CD4-positive, alpha-beta T cell treated with Interleukin-6 at 100 ng/mL for 8 hours (primary cell): ENCODE measurements at places on chromosomes 4 and X.

DNA sequence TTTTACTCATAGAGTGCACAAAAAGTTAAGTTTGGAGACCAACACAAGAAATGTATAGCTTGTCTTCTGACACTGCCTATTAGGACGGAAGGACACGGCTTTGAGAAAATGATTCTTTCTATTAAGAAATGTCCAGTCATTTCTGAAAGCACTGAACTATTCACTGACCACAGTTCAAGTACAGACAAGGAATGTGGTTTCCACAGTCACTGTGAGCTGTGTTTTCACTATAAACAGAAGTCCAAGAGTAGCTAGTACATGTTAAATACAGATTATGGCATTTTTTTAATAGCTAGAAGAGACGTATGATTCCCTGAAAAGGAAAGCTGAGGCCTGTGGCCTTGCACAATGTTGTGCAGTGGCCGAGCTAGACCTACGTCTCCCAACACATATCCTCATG lies 115.1 kb upstream of the GPM6A start:
- no peak for DNase-seq

DNA sequence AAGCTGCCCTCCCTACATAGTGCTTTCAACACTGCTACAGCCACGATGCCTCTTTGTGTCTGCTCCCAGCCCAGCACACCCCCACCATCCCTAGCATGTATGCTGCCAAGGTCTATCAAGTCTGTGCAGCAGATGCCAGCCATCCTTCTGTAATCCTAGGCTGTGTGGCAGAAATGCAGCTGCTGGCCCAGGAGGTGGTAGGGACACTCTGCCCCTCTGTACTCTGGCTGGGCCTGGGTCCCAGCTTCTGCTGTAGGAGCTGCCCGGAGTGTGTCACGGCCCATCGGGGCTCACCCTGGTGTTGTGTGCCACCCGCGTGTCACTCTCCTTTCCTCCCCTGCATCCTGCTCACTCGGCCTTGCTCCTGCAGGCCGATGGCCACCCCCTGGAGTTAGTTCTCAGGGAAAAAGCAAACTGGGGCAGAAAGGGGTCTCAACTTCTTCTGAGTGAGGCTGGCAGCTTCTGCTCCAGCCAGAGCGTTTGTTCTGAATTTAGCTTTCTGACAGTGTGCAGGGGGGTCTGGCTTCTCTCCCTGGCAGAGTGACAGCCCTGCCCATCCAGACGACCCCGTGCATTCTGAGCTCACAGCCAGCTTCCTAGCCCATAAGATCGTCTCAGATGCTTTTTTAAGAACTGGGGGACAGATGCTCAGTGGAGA lies 22.7 kb downstream of the PSAPL1 start:
- DNase-seq = no peak

DNA sequence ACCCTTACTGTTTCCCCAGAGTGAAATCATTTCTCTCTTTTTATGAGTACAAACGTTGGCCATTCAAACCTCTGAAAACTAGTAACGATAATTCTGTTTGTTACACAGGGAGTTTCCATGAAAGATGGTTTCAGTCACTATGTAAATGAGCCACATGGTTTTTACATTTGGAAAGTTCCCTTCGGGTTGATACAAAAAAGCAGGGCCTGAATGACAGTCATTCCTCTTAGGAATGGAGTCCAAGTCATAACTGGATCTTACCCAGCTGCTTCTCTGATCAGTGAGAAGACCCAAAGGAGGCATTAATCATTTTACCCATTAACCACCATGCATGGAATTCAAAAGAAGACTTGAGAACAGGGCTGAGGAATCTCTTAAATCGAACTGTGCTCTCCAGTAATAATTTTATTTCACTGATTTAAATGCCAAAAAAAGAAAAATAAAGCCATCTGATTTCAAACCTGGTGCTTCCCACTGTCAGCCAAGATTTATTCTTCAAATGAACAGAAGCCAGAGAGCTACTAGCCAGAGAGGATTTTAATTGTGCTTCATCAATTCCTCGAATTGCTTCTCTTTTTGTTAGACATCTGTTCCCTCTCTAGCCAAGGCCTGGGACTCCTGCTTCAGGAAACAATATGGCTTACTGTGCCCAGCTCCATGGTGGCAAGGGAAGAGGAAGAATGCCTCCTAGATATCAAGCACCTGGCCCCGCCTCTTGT lies 3.2 kb downstream of the SOWAHB start:
- no peak for DNase-seq

- DNase-seq = no peak
Measured at GRCh38 chr4:155572106-155572703, 94.4 kb upstream of the GUCY1A1 start.

GRCh38 chrX:103437147-103437873 lies 61.0 kb downstream of the BEX3 start:
- DNase-seq = no peak

GRCh38 chr4:11729548-11729947 lies 300.9 kb upstream of the HS3ST1 start:
- no peak for DNase-seq

- no peak for DNase-seq
Measured at GRCh38 chrX:44431194-44431593, 87.7 kb upstream of the EFHC2 start.

GRCh38 chr4:185504098-185505047 lies 30.9 kb downstream of the PDLIM3 start:
- no peak for DNase-seq

DNA sequence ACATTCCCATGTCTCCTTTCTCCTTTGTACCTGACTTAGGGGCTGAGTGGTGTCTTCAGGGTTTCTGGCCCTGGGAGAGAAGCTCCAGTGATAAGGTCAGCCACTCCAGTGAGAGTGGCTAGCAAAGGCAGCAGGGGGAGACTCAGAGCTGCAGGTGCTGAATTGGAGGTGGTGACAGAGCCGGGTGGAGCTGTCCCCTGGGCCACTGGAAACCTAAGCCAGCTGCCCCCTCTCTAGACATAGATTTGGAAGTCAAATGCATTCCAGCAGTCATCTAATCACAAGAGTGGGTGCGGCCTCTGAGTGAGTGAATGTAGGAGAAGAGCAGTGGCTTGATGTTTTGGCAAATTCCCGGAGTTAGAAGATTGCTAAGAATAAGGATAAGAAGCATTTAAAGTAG lies 28.5 kb downstream of the TRIM2 start:
- DNase-seq = no peak

GRCh38 chrX:31217084-31217483 lies 145.2 kb upstream of the FTHL17 start:
- no peak for DNase-seq

GRCh38 chr4:20440170-20440569 lies 188.5 kb downstream of the SLIT2 start:
- no peak for DNase-seq

DNA sequence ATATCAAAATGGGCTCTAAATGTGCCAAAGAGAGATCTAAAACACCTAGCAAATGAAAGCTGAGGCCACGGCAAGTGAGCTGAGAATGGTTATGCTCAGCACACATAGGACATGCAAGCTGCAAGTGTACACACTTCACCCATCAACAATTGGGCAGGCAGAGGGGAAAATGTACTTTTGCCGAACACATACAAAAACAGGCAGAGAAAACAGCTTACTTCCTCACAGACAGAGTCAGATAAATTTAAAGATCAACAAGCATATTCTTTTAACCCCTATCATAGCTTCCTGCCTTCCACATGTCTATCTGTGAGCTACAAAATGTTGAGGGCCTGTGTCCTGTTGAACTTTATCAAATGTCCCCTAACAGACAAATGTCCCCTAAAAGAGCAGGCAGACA lies 60.3 kb downstream of the SH3KBP1 start:
- DNase-seq = no peak

DNA sequence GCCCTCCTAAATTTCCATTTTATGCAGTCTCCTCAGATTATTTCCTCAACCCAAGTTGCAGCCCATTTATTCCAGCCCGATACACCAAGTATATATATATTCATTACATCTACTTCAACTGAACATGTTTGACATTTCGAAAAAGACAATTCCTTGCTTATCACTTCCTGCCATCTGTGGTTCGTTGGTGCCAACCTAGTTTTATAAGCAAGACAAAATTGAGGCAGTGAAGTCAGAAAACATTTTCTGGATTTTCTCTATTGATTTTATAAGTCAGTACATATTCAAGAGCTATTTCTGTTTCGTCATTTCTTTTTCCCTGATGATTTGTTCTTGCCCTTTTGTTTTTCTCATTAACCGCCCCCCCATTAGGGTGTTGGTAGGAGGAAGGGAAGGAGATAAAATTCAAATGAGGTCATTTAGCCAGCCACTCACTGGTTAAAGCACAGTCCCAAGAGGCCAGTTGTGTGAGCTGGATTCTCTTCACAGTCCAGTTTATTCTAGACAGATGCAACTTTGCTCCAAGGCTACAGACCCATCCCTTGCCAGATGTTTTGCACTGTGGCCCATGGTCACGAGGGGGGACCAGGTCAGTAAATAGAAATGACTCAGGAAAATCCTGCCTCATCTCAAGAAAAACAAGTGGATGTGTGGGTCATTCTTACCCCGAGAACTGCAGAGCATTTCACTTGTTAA lies 20.3 kb upstream of the VEGFD start:
- no peak for DNase-seq
